Naive thymus-derived CD8-positive, alpha-beta T cell (primary cell): ENCODE measurements at places on chromosomes 2 and 18. TPM values are rescaled to one million over a fixed set of nuclear protein-coding genes. Genes with fewer than 3 reads are reported as not detected.

DNA sequence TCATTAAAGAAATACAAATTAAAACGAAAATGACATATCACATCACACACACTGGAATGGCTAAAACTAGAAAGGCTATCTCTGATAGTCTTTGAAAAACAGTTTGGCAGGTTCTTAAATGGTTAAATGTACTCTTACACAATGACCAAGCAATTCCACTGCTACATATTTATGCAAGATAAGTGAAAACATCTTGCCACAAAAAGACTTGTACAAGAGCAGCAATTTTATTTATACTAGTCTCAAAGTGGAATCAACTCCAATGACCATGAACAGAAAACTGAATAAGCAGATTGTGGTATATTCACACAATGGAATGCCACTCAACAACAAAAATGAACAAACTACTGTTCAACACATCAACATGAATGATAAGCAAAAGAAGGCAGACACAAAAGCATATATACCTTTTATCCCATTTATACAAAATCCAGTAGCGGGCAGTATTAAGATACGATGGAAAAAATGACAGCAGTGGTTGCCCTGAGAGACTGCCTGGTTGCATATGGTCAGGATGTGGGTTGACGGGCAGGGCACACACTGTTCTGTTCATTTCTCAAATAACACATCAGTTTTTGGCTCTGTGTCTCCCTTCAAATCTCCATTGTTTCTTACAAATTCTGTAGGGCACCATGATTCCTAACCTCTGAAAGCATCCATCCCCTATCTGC is 25.4 kb downstream of the SP100 start:
- peak; percentile 50 for DNase-seq

DNA sequence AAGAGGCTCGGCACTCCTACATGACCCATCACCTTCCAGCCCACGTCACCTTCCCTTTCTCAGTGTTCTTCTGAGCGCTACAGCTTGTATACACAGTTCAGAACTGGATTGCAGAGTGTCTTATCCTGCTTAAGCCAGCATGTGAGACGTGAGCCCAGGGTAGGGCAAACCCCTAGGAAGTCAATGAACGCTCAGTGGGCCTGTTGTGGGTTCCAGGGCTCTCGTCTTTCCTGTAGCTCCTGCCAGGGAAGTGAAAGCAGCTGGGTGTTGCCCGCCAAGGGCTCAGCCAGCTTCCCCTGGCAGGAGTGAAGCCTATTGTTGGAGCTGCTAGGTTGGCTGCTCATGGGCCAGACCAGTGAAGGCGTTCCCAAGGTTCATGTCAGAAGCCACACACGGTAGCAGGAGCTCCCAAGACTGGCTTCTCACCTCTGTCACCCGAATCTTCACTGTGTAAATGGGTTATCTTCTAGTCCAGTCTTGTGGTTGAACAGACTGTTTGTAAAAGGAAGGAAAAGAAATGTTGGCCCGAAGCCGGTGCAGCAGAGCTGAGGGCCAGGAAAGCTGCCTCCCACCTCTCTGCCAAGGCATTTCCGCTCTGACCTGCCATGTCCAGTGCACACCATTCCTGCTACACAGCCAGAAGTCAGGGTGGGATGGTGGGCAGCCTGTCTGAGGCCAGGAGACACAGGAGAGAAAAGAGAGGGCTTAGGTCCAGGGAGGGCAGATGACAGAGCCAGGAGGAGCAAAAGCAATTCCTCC is 69.6 kb upstream of the RMDN2 start:
- DNase-seq: no peak

GRCh38 chr2:31943636-31944225 is 67.1 kb downstream of the MEMO1 start:
- DNase-seq: no peak

DNA sequence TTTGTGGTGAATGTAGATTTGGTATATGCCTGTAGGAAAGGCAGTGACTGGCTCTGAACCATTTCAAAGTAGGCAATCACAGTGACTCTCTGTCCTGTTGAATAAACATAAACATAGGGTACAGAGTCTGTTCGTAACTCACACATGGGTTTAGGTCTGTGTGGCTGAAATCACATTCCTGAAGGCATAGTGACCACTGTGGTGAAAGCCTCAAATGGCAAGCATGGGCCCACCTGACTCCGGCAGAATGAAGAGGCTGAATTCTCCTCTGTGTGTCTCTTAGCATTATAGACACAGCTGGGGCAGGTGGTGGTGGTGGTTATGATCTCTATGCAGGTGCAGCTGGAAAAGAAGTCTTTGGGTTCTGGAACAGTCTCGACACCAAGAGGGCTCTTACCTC is 61.2 kb downstream of the ITGA6 start:
- no peak for DNase-seq

DNA sequence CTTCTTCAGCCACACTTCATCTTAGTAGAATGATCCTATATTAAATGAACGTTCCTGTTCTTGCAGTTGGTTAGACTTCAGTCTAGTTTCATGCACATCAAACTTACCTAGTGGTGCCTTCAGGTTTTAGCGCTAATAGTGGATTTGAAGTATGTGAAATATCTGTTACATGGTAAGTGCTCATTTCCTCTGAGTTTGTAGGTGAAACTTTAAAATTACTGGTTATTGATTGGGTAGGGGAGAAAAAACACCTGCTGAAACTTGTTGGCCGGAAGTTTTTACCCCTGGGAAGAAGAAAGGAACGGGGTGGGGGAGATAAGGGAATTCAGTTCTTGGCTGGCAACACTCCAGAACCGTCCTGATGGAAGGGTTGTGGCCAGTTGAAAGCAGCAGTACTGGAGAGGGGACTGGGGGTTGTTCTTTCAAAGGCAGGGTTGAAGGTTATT is 112.8 kb downstream of the SPTBN1 start:
- no peak for DNase-seq

GRCh38 chr2:66507673-66508201 is 72.8 kb downstream of the MEIS1 start:
- no peak for DNase-seq

- DNase-seq: no peak
These were observed 30.6 kb downstream of the CHCHD5 start for GRCh38 chr2:112615051-112615450.

DNA sequence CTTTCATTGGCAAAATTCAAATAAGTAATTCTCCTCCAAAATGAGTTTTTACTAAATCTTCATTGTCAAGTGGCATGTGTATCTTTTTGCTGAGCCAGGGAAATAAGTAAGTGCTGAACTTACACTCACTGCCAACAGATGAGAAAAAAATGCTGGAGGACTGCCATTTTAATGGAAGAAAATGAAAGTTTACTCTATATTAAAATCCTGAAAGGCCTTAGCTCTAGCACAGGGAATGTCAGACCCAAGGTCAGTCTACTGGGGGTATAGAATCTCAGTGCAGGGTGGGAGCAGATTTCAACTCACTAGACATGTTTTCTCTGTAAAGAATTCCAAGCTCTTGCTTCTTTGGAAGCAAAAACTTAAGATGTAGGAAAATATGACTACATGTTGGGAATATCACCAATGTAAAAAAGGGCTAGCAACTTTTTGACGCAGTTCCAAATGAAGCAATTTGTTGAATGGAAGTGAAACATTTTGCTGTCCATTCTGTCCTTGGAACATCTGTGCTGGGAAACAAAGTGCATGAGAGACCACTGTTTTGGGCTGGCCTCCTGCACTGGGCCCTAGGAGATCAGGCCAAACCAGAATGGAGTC is 127.0 kb downstream of the ST6GAL2 start:
- no peak for DNase-seq

- no peak for DNase-seq
These were observed 288.8 kb upstream of the SESTD1 start for GRCh38 chr2:179553382-179553781.

DNA sequence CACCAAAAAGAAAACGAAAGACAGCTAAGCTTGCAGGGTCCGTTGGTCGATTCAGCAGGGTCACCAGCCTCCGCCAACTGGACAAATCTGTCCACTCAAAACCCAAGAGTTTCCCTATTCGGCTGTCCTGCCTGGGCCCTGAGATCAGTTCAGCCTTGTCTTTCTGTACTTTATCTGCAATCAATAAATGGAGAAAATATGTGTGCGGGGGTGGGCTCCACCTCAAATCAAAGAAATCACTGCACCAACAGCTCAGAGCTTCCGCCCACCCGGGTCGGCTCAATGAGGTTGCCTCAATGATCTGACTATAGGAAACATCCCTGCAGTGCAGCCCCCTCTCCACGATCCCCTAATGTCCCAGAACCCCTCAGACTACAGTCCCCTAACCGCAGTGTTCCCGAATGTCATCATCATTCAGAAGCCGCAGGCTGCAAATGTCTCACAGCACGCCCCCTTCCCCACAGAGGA is 447 bp downstream of the GGCX start:
- DNase-seq: no peak

DNA sequence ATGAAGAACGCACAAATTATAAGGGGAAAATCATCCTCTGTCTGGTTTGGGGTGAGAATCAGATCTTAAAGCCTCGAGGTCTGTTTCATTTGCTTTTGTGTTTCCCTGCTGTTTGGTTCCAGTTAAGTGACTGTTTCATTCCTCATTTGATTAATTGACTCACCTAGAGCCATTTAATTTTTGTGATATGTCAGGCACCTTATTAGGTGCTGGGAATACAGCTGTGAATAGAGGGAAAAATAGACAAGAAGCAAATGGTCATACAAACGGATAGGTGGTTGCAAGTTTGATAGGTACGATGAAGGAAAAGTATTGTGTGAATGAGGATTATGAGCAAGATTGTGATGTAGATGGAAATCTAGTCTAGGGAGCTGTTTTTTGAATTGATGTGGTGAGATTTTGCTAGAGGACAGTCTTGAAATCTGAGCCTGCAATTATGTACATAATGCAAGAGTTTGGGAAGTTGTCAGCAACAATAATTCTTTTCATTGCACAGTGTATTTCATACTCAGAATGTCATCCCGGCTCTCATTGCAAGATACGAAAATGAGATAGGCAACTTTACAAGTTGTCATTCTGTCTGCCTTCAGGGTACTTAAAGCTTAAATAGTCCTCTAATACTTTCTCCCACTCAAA is 2.2 kb downstream of the ACSL3 start:
- DNase-seq: no peak

DNA sequence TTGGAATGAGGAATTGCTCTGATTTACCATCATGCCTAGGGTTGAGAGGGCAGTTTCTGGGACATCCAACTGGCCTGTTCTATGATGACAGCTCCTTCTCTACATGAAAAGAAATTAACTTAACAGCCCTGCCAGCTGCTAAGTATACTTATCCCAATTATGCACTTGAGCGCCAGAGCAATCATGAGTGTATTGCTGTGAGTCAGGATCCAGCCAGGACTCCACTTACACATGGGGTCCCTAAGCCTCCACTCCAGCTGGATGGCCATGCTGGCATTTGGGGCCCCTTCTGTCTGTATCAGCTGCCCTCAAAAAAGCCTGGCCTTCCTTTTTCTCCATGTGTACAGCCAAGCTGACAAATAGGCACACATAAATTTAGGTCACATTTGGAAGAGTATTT is 481.9 kb downstream of the TMX3 start:
- no peak for DNase-seq

DNA sequence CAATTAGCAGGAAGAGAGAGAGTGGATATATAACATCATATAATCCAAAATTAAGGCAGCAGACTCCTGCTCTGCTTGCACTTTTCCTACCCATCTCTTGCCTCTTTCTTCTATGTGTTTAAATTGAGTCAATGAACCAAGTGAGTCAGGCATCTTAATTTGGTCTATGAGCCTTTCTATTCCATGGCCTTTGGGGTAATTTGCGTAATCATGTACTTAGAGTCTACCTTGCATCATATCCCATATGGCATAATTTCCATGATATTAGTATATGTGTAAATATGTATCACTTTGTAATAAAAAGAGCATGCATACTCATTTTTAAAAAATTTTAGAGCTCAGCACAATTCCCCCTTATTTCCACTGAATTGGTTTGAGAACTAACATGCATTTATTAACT is 555.2 kb downstream of the STK39 start:
- DNase-seq: no peak

- DNase-seq: no peak
These were observed 160.0 kb upstream of the TRIB2 start for GRCh38 chr2:12556762-12557161.

DNA sequence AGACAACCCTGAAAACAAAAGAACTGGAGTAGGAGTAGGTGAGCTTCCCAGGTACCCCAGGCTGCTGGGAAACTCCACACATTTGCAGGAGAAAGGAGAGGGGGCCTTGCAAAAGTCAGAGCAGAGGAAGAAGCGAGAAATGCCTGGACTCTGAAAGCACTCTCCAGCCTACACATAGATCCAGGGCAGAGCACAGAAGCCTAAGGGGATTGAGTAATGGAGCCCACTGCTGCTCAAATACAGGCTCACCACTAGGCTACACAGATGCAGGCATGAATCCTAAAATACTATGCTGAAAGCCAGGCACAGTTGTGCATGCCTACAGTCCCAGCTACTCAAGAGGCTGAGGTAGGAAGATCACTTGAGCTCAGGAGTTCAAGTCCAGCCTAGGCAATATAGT is 33.4 kb downstream of the OSBPL1A start:
- no peak for DNase-seq

DNA sequence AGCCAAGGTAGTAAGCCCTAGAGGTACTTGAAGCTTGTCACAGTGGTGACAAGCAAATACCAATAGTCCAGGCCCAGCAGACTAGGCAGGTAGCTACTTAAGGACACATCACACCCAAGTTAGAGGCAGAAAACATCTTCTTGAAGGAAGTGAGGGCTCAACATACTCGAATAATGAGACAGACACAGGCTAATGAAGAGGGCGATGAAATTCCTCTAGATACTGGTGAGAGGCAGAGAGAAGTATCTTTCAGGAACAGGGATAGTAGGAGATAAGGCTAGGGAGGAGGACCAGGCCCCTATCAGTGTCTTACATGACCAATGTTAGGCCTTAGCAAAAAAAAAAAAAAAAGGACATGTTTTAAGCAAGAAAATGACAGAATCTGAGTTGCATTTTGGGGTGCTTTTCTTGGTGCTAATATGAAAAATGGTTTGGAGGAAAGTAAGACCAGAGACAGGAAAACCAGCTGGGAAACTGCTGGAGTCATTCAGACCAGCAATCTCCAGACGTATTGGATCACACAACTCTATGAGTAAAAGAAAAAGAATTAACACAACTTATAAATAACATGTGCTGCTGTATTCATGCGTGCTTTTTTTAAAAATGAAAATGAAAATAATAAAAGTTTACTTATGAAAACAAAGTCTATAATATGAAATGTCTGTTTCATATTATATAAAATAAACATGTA is 37.7 kb downstream of the COBLL1 start:
- DNase-seq: no peak

- no peak for DNase-seq
These were observed 15.0 kb upstream of the TANC1 start for GRCh38 chr2:158953454-158953853.

DNA sequence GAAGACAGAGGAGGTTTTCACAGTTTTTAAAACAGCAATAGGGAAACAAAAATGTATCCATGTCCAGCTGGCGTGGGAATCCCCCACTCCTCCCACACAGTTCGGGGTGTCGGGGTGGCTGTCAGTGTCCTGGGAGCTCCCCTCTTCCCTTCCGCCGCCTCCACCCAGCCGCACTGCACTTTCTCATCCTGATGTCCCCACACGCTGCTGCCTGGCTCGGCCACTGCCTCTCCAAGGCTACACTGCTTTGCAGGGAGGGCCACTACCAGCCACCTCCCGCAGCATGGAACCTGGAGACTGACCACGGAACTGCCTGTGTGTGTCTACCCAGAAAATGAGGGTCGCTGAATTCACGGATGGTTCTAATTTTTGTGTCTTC is 138.7 kb upstream of the CTDP1 start:
- DNase-seq: no peak

Gene SH3RF3
- 14.9 TPM for total RNA-seq

Gene MAP3K19
- not detected for total RNA-seq

Gene PARD3B
- 3.8 TPM for total RNA-seq

Gene GALR1
- not detected for total RNA-seq

Gene CRACDL
- 2.0 TPM for total RNA-seq

Gene ALK
- total RNA-seq: not detected

Gene INHBB
- not detected for total RNA-seq

Gene SULT1C4
- total RNA-seq: not detected

Gene ANKRD30BL
- total RNA-seq: not detected
